ENCODE measurements at places on chromosomes 11 and 22.

DNA sequence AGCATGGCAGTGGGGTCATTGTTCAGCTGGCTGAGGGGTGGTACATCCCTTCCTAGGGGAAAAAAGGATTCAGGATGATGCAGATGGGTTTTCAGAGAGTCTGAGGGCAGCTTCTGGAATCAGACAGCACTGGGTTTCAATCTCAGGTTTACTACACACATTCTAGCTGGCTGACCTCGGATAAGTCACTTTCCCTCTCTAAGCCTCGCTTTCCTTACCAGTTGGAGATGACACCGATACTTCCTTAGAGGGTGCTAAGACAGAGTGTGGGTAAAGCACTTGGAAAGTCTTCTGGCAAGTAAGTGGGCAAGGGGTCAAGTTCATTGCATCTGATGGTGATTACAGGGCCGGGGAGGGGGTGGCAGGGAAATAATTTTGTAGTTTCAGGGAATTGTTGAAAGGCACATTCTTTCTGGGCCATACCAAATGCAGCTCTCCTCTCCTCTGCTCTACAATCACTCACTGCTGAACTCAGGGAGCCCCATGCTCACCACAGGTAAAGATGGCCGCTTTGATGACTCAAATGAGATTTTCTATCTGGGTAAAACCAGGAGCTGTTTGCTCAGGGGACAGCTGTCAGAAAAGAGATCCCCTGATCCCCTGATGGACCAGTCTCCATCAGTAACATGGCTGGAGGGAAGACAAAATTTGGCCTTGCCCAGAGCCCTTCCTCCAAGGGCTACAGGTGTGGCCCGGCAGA lies 6.5 kb upstream of the MIAT start:
- no peak for DNase-seq

DNA sequence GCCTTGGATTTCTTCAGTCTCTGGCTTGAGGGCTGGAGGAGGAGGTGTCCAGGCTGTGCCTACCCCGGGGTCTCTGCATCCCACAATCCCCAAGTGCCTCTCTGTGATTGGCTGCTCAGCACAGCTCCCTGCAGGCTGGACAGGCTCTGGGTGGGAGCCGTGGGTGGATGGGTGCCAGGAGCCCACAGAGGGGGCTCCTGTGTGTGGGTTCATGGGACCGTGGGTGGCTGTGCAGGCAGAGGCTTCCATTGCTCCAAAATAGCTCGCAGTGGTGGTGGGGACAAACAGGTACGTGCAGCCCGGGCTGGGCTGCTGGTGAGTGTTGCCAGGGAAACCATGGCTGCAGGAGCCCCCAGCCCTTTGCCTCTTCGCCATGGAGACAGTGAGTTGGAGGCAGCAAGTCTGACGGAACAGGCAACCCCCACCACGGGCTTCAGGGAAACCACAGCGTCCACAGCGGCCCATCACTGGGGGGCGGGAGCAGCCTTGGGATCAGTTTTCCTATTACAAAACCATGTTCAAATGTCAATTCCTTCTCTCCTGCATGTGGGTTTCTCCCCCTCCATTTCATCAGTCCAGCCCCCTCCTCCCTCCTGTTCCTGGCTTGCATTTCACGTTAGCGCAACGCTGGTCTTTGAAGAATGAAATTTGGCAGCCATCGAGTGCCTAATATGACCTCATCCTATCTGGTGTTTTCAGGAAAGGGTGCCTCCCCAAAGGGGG lies 155.2 kb downstream of the TRIM29 start:
- no peak for DNase-seq

- DNase-seq: no peak
These were observed 2.0 kb upstream of the GRIK4 start for GRCh38 chr11:120509346-120510053.

- no peak for DNase-seq
These were observed 27.2 kb downstream of the CSF2RB start for GRCh38 chr22:36940676-36941075.

DNA sequence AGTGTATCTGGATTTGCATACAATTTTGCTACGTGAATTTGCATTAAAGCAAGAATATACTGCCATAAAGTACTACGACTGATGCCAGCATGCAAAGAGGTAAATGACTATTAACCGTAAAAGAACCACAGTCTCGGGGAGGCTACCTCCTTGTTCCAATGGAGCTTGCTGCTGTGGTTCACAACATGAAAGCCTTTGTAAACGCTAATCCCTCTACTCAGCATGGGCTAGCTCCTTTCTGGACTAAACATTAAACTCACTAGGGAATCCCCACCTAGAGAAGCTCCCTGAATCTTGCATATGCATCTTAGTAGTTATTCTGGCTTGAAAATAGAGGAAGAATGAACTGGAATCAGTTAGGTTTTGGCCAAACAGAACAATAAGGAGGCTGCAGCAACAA lies 60.5 kb upstream of the ARHGAP32 start:
- peak; percentile 19 for DNase-seq

- DNase-seq: no peak
These were observed 4.6 kb upstream of the CLNS1A start for GRCh38 chr11:77642228-77642627.

- DNase-seq: no peak
These were observed 16.6 kb downstream of the YPEL1 start for GRCh38 chr22:21719024-21719423.

DNA sequence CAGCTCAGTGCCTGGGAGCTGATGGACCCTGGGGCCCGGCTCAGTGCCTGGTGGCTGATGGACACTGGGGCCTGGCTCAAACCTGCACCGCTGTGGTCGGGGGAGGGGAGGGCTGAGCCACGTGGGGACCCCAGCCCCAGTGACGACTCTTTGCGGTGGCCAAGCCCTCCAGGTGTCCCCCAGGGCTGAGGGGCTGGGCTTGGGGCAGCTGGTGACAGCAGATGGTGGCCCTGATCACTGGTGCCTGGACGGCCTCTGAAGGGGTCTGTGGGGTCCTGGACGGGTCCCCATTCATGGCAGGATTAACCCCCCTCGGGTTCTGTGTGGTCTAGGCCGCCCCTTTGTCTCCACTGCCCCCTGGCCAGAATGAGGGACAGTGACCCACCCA lies 3.4 kb upstream of the MUC5B start:
- no peak for DNase-seq

DNA sequence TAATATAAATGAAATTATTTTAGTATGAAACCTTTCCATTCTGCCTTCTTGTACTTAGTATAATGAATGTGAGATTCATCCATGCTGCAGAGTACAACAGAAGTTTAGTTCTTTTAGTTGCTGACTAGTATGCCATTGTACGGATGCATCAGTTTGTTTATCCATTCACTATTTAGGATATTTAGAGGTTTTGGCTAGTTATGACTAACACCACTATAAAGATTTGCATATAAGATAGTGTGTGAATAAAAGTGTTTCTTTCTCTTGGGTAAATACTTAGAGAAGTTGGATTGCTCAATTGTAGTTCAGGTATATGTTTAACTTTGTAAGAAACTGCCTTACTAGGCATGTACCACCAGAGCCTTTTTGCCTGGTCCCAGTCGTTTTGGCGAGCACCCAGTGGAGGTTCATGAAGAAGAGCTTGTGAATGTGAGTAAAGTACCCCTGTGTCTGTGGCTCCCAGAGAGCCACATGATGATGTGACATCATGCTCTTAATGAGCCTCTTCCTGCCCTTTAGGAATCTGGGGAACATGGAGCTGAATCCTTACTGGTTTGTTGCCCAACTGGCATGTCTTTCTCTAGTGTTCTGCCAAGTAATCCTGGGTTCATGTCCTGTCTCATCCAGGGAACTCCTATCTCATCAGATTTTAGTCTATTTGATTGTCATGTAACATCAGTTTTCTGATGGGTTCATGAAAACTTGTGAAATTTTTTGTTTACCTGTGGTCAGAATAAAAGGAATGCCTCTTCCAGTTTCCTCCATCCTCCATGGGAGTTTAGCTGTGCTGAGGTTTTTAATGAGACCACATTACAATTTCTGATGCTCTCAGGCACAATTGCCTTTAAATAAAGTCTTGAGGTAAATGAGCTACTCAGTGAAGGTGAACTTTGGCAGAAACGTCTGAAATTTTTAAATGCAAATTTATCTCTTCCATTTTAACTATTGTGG lies 234.8 kb downstream of the CASP12 start:
- no peak for DNase-seq
